Osteocyte (in vitro differentiated cells): ENCODE measurements at places on chromosomes 4 and X. TPM values are rescaled to one million over a fixed set of nuclear protein-coding genes. Genes with fewer than 3 reads are reported as not detected.

- DNase-seq = no peak
- H3K36me3 ChIP-seq = no peaks in the 10 kb centered on the region
- H3K4me3 ChIP-seq = no peak overlapping the region
- no peak overlapping the region for H3K27ac ChIP-seq
These were observed 12.1 kb downstream of the CXCL8 start for GRCh38 chr4:73752424-73752823.

GRCh38 chr4:125369098-125369497, 54.3 kb downstream of the FAT4 start:
- no peak for DNase-seq
- H3K36me3 ChIP-seq = peaks cover 13% of the 10 kb centered on the region
- no peaks in the 10 kb centered on the region for H3K27me3 ChIP-seq
- H3K4me3 ChIP-seq = peak overlapping the region; percentile 61
- peak overlapping the region; percentile 79 for H3K27ac ChIP-seq

DNA sequence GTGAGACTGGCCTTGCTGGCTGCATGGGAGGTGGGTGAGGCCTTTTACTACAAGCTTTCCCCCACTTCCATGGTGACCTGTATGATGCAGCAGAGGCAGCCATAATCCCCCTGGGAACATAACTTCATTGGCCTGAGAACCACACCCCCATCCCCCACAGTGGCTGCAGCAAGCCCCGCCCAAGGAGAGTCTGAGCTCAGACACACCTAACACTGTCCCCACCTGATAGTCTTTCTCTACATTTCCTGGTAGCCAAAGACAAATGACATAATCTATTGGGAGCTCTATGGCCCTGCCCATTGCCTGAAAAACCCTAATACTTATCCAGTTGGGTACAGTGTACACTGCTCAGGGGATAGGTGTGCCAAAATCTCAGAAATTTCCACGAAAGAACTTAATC, 62.6 kb downstream of the GLUD2 start:
- no peak for DNase-seq
- no peaks in the 10 kb centered on the region for H3K36me3 ChIP-seq
- H3K4me3 ChIP-seq = no peak overlapping the region

GRCh38 chr4:179867300-179867878, 2375.8 kb upstream of the TENM3 start:
- DNase-seq = no peak
- no peak overlapping the region for H3K4me3 ChIP-seq
- H3K36me3 ChIP-seq = no peaks in the 10 kb centered on the region
- peaks cover 8% of the 10 kb centered on the region for H3K27me3 ChIP-seq

DNA sequence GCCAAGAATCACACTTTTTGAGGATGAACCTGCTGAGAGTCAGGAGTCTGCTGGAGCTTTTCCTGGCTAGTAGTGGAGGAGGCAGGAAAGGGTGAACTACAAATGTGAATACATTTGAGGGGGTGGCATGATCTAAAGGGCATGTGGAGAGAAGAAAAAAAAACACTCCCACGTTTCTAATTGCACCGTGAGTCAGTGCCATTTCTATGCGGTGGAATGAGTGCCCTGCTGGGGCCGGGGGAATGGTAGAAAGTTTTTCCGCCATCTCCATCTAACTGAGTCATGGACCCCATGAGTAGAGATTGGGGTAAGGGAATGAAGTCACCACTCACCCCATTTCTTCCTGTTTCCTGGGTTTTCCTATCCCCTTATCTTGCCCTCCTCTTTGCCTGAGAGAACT, 19.8 kb downstream of the BEX3 start:
- DNase-seq = no peak
- peaks cover 22% of the 10 kb centered on the region for H3K4me1 ChIP-seq
- no peaks in the 10 kb centered on the region for H3K36me3 ChIP-seq
- peak overlapping the region; percentile 65 for H3K27ac ChIP-seq
- H3K27me3 ChIP-seq = no peaks in the 10 kb centered on the region

- peaks cover 50% of the 10 kb centered on the region for H3K4me1 ChIP-seq
- no peak for DNase-seq
- no peak overlapping the region for H3K4me3 ChIP-seq
- peaks cover 5% of the 10 kb centered on the region for H3K36me3 ChIP-seq
These were observed 188.9 kb downstream of the CAMK2D start for GRCh38 chr4:113572620-113573019.

DNA sequence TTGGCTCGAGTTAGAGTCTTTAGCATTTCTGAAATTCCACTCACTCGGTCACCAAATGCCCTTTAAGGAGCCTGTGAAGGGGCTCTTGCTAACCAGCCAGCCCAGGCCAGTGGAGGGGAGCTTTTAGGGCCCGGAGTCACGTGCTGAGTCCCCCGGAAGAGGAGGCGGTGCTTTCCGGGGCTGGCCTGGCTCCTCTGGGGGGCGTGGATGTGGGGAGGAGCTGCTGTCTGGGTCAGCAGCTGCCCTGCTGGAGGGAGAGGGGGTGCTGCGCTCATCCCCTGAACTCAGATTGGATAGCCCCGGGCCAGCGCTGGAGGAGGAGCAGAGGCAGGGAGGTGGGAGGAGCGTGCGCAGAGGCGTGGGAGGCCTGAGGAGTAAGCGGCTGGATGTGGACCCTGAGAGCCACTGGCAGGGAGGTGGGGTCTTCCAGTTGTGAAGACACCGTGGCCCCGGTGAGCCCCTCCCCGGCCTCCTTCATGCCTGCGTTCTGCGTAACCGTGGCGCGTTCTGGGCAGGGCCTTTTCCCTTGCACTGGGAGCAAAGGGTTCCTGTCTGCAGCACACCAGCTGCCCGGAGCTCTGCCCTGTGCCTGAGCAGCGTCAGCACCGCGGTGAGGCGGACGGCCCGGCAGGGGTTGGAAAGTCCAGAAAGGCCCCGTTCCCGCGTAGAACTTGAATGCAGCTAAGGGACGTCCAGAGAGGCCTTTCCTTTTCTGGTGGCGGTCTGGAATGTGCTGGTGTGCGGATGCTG, 19.7 kb downstream of the MAEA start:
- H3K4me3 ChIP-seq = peak overlapping the region; percentile 69
- H3K27me3 ChIP-seq = no peaks in the 10 kb centered on the region
- H3K36me3 ChIP-seq = peaks cover 18% of the 10 kb centered on the region

DNA sequence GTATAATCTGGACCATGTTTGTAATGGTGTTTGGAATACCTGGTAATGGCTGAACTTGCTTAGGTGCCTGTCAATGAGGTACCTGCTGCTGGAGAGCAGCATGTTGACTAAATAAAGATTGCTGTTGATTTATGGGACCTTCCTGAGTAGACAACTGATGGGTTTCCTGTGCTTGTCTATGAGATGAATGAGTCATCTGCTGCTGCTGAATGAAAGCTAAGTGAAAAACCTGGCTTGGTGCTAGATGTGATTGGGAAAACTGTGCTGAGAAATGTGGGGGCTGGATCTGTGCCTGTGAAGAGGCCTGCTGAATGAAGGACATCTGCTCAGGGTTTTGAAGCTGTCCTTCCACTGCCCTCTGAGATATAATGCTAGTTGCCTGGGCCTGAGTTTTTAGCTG, 69.6 kb downstream of the WNK3 start:
- DNase-seq = no peak
- H3K27ac ChIP-seq = no peak overlapping the region
- H3K4me3 ChIP-seq = no peak overlapping the region
- H3K36me3 ChIP-seq = no peaks in the 10 kb centered on the region
- H3K27me3 ChIP-seq = no peaks in the 10 kb centered on the region
- H3K4me1 ChIP-seq = no peaks in the 10 kb centered on the region

GRCh38 chr4:62080431-62080830, 880.3 kb downstream of the ADGRL3 start:
- H3K4me3 ChIP-seq = no peak overlapping the region
- no peak for DNase-seq
- no peaks in the 10 kb centered on the region for H3K4me1 ChIP-seq

Gene SCRG1
- total RNA-seq = 2.2 and 2.6 TPM in 2 replicates

Gene NWD2
- not detected in 2 replicates for total RNA-seq

Gene GPR119
- total RNA-seq = not detected in 2 replicates

Gene KDR
- 0.18 and 0.24 TPM in 2 replicates for total RNA-seq
